Mammary epithelial cell (primary cell): ENCODE measurements at places on chromosomes 3 and 15.

DNA sequence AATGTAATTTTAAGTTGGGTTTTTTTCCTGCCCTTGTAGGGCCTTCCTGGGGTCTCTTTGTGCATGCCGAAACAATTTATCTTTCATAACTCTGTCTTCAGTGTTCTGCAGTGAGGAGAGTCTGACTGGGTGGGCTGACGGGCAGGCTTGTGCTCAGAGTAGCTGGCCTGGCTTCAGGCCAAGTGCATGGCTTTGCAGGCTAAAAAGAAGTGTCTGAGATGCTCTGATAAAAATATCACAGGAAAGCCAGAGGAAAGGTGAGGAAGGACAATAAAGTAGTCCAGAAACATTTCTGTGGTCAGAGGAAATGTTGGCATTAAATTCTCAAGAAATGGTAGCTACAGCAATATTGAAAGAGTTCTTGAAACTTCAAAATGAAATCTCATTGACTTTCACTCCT, 25.5 kb downstream of the ST3GAL6 start:
- no peak for DNase-seq

GRCh38 chr3:124149771-124150170, 157.8 kb upstream of the ROPN1 start:
- no peak for DNase-seq

- DNase-seq: no peak
Measured at GRCh38 chr3:12773710-12774086, 14.6 kb upstream of the TMEM40 start.

- DNase-seq: no peak
Measured at GRCh38 chr3:59980576-59980975, 930.8 kb upstream of the CFAP20DC start.
